ENCODE measurements at places on chromosomes 5 and 9.

GRCh38 chr5:158265931-158266700 lies 407.2 kb upstream of the CLINT1 start:
- no peak for DNase-seq

- peak; percentile 64 for DNase-seq
Measured at GRCh38 chr9:105245029-105245890, 809 bp downstream of the SLC44A1 start.

- DNase-seq, result no peak
Measured at GRCh38 chr5:15285901-15286583, 213.9 kb upstream of the FBXL7 start.

GRCh38 chr5:180717989-180718388 lies 21.9 kb downstream of the OR2Y1 start:
- no peak for DNase-seq

- DNase-seq, result no peak
Measured at GRCh38 chr5:150945486-150945885, 40.7 kb upstream of the ZNF300 start.

- no peak for DNase-seq
Measured at GRCh38 chr9:129962889-129963703, 79.9 kb downstream of the FNBP1 start.
